ENCODE measurements at places on chromosomes 3 and 15. TPM values are rescaled to one million over a fixed set of nuclear protein-coding genes. Genes with fewer than 3 reads are reported as not detected.

DNA sequence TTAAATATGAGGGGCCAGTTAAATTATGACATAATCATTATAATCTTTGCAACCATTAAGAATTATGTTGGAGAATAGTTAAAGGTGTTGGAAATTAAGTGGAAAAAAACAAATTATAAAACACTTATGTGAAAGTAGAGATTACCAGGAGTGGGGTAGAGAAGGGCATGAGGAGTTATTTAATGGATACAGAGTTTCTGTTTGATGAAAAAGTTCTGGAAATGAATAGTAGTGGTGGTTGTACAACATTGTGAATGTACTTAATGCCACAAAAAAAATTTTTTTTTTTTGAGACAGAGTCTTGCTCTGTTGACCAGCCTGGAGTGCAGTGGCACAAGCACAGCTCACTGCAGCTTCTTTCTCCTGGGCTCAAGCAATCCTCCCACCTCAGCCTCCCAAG, 25.1 kb upstream of the TNIK start:
- DNase-seq: no peak

DNA sequence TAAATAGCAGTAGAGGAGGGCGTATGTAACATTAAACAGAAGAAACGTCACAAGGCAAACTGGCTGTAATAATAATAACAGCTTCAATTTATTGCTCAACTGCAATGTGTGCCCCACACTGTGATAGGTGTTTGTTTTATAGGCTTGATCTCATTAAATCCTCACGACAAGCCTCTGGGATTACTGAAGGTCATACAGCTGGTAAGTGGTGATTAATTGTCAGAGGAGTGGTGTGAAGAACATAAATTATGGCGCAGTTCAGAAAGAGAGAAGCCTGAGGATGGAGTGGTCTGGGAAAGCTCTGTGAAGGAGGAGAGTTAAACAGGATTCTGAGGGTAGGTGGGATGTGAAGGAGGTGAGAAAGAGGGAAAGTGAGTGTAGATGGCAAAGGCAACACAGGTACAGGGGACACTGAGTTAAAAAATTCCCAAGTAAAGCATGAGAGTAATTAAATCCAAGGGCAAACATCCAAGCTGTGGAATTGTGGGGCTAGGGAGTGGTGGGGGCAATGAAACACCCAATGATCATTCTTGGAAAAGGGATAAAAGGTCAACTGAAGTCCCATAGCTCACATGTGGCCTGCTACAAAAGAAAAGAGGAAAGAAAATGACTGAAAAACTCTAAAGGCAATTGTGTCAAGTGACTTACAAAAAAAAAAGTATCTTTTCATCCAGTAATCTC, 16.5 kb upstream of the GLCE start:
- DNase-seq: no peak

DNA sequence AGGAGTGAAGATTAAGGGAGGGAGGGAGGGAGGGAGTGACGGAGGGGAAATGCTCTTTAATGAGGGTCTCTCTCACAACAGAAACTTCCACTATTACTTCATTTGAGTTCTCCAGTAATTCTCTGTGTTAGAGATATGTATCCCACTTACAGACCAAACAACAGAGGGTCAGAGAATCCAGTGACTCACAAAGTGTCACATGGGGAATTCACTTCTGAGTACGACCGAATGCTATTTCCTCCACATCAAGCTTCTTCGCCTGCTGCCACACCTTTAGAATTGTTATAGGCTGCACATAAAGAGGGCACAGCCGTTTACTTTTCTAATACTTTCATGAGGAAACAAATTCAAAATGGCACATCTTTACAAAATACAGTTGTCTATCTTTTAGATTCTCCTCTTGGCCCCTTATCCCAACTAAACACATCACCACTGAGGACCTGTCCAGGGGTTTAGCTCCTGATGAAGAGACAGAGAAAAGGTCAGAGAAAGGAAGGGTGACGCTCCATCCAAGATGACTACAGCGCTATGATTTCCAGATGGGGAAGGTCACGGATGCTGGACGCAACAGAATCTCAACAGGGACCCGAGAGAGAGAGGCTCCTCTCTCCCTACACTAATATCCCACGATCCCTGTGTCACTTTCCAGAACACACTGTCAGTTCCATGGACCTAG, 119.0 kb downstream of the XXYLT1 start:
- no peak for DNase-seq

DNA sequence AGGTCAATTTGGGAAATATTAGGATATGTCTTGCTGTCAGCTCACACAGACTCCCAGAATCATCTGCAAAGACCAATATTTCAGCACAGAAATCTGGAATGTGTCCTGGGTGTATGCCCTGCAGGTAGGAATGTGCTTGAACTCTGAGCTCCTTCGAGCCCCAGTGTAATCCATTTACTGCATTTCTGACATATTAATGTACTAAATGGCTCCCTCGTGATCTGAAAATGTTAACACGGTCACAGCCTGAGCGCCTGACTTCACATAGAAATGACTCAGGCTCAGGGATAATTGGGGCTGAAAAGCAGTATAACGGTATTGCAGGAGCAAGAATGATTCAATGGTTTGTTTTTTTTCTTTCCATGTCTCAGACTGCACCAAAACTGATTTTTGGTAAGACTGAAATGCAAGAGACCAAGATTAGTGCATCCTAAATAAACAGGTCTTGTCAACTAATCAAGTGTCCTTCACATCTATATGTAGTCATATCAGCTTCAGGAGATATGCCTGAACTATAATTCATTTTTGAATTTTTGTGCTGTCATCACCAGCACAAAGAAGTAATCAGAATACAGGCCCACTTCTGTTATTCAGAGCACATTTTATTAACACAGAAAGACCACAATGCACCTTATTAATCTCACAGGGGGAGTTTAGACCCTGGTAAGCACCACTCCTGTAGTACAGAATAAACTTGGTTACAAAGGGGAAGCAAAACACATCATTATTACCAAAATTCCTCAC, 49.8 kb downstream of the DCLK3 start:
- no peak for DNase-seq

- no peak for DNase-seq
These were observed 32.7 kb downstream of the IQSEC1 start for GRCh38 chr3:13040361-13041074.

- no peak for DNase-seq
These were observed 69.2 kb downstream of the ABHD5 start for GRCh38 chr3:43759938-43760337.

DNA sequence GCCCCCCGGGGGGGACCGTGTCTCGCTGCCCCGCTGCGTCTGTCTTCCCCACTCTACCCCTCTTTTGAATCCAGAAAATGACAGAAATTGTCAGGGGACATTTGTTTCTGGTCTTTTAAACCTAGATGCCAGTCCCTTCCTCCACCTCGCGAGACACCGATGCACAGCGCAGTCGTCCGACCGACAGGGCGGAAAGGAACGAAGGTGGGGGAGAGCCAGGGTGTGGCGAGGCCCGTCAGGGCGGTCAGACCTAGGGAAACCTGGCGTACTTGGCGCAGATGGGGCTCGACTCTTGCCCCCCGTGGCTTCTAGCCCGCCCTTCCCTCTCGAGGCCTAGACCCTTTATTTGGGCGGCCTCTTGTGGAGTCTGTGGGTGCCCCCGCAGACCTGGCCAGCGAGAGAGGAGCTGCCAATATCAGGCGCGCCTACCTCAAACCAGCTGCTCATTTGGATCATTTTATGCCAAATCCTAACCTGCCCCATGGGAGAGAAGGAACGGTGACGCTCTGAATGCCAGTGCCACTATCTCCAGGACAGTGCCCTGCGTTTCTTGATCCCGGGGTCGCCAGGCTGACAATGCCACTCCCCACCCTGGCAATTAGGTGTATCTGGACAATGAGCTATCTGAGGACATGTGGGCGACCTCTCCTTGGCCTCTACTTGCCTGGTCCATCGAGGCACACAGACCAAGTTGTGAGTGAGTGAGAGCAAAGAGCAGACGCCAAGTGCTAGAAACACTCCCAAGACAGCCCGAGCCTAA, 500 bp upstream of the RAB6B start:
- no peak for DNase-seq

DNA sequence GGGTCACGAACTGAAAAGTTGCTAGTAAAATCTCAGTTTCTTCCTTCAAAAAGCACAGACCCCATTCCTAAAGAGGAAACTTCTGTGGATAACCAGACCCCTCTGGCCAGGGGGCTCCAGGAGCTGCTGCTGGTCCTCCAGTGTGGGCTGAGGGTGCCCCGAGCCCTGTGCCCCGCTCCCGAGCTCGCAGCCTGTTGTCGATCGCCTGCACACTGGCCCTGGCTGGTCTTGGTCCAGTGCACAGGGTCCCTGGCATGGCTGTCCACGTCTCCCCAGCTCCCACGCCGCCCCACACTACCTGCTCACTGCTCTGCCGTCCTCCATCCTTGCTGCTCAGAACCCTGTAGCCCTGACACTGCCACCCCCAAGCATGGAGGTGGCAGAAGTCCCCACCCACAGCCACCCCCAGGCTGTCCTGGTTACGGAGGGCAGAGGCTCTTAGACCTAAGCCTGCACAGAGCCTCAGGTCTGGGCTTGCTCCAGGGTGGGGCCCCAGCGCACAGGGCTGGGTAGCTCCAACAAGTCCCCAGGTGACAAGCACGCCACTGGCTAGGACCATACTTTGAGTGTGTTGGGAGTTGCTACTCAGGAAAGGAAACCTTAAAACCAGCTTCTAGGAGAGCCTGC, 87.0 kb downstream of the PLXNA1 start:
- DNase-seq: no peak

DNA sequence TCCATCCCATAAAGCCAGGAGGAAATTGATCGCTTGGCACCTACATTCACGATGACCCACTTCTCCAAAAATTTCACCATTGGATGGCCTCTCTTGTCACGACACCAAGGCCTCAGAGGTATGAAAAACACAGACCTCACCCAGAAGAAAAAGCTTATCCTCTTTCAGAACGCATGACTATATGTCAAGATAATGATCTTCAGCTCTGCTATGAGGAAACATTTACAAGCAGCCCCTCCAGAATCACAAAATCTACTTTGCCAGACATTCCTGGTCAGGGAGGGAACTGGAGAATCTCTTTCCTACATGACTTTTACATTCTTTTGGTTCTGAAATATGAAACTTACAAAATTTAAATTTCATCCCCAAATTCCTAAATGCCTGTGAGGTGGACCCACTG, 122.7 kb downstream of the WNT5A start:
- DNase-seq: no peak

The GCSAM gene
- total RNA-seq: 11.8 TPM

The ZPLD1 gene
- total RNA-seq: not detected

The CSPG5 gene
- 0.43 TPM for total RNA-seq

The CADM2 gene
- total RNA-seq: 0.62 TPM

The DCLK3 gene
- total RNA-seq: not detected

The DNASE1L3 gene
- total RNA-seq: not detected

The EXOSC7 gene
- total RNA-seq: 47.8 TPM
